Spinal cord (tissue), 10 donors: ENCODE measurements at places on chromosomes 6 and 20.

DNA sequence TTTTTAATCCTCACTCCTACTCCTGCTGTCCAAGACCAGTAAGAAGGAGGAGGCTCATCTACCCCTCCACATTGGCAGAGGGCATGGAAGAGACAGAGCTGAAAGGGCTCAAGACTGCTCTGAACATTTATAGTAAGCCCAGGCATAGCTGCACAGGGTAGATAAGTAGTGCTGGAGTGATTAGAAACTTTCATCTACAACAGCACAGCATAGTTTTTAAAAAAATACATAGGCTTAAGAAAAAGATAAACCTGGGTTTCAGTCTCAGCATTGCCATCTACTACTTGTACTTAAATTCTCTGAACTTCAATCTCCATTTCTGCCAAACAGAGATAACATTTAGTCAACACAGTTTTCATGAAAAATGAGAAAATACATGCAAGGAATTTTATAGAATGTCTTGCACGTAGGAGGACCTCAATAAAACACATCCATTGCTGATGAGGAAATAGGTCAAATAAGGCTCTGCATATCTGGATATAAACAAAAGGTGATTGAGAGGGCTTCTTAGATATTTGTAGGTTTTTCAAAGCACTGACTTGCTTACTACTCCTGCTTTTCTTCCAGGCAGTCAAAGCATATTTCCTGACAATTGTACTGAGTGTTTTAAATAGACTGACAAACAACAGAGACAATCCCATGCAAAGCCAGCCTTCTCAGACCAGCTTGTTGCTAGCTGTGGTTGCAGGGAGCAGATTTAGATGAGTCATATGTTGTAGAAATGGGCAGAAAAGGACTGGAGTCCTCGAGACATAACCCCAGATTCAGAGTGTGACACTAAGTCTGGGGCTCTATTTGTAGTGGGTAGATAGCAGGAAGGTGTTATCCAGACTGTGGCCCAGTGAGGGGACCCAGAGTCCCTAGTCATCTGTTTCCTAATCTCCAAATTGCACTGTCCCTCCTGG is 107.4 kb upstream of the TAB2 start:
- DNase-seq = no peak

- DNase-seq = no peak
Measured at GRCh38 chr6:156657296-156657695, 119.9 kb upstream of the ARID1B start.

DNA sequence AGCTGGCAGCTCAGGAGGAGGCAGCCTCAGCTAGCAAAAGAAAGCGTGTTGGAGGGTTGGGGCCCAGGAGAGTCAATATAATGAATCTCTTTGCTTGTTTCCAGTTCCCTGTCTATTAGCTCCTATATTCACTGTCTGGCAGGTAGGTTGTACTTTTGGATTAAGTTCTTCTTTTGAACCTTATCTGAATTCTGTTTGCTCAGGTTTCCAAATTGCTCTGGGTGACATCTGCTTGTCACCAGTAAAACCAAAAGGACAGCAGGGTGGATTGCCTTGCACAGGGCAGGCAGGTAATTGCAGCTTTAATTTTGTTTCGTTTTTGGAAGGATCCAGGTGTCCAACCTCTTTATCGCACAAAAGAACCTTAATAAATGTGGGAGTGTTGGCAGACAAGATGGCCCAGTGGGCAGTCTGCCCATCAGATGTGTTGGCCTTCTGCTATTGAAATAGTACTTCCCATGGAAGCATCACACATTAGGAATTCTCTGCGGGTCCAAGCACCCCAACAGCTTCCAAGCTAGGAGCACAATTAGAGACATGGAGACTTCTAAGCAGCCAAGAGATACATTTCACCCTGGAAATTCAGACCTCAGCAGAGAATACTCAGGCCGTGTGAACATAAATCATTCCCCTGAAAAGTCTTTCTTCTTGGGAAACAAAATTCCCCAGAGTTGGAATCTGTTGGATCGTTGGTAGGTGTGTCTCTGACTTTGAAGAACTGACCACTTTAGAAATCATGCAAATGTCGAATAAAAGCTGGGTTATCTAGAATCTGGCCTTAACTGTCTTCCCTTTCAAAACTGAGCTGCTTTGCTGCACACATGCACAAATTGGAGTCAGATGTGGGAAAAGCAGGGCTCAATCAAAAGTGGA is 286.9 kb upstream of the BMP2 start:
- DNase-seq = no peak

- DNase-seq = no peak
Measured at GRCh38 chr6:33771146-33772081, 17.5 kb downstream of the LEMD2 start.

DNA sequence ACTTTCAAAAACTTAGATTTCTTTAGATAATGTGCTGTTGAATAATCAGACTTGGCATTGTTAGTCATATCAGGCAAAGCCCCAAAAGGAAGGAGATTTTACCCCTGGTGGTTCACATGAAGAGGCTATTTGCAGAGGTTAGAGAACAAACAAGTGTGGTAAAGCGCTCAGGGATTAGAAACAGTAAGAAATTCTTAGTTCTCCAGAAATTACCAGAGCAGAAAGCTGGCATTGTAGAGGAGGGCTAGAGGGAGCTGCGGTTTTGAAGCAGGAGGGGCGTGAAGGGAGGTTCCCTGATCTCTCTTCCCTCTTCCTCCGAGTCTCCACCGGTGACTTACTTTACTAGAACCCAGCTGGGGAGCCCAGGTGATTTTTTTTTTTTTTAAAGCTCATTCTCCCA is 10.2 kb downstream of the MYO6 start:
- DNase-seq = no peak
